NCI-H2171 treated with DMSO at 0.1 percent for 48 hours (cell line): ENCODE measurements at places on chromosomes 3 and 15.

- DNase-seq, result no peak
These were observed 10.1 kb downstream of the CLDND1 start for GRCh38 chr3:98512576-98512975.

DNA sequence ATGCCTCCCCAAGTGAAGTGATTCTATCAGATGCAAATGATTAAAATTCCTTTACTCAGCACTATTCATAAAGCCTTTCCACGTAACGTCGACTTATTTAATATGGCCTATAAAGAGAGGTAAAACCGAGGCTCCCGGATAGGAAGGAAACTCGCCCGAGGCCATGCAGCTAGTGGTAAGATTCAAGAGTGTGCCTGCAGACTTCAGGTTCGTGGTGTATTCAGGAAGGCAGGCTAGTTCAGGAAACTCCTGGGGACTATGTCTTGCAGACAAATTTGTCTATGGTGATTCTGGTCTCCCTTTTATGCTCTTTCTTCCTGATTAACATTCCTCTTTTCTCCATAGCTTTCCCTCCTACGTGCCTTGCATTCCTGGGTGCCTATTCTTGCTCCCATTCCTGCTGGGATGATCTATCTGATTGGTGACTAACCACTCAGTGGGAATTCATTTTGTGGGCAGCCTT, 150.7 kb downstream of the SST start:
- no peak for DNase-seq

DNA sequence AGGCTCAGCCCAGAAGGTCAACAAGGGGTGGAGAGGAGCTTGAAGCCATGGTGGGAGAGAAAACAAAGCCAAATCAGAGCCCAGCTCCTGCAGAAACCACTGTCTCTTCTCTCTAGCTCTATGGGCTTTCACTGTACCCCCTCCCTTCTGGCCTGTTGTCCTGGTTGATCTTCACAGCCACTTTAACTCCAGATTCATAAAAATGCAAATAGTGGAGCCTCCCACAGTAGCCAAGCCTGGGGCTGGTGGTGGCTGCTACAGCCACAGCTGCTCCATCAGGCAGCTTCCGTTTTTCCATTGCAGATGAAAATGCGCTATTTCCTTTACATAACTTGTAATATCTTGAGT, 20.7 kb upstream of the CAV3 start:
- no peak for DNase-seq

GRCh38 chr15:64755427-64755940, 19.9 kb downstream of the RBPMS2 start:
- no peak for DNase-seq

GRCh38 chr3:193253986-193254660, 13.1 kb downstream of the PLAAT1 start:
- peak; percentile 39 for DNase-seq

- DNase-seq, result no peak
These were observed 17.9 kb downstream of the PAK6 start for GRCh38 chr15:40256638-40257235.

DNA sequence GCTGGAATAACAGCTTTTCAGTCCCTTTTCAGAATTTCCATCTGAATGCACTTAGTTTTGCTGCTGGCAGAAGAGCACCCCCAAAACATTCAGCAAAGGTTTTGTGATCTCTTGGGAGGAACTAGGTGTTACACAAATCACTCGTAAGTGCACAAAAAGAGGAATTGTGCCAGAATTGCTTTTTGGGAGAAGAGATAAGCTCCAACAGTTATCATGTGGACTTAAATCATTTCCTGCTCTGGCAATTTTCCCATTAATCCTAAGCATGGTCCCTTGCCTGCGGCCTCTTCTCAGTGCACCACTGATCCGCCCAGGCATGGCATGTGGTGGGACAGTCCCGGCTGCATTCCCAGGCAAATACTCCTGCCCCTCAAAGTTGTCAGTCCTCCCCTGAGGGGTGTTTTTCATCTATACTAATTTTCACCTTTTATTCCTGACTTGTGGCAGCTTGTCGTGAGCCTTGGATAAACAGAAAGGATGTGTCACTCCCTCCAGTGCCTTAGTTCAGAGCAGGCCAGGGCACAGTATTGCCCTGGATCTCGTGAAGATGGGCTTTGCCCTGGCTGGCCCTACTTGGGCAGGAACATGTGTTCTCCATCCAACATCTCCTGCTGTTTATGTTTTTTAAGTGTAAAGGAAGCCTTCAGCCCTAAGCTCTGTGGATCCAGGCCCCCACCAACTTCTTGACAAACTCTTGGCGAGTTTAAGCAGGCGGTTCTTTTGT, 44.6 kb upstream of the VILL start:
- no peak for DNase-seq

- DNase-seq, result peak; percentile 60
These were observed 14.5 kb upstream of the RBSN start for GRCh38 chr3:15113471-15113870.

DNA sequence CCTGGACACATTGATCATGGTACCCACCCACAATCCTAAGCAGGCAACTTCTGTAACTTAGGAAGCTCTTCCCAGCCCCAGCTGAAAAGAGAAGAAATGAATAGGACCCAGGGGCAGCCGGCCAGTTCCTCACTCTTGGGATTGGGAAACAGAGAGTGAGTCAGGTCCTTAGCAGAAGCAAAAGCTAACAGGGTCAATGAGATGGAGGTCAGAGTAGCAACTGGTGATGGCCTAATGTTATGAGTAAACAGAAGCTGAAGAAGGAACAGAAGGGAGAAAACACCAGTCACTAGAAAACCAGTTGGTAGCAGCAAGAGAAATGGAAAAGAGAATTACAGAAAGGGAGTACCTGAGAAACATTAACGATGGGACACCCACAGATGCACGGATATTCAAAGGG, 20.0 kb downstream of the RIOX2 start:
- no peak for DNase-seq

- DNase-seq, result no peak
These were observed 404.6 kb upstream of the MCTP2 start for GRCh38 chr15:93826790-93827189.

- DNase-seq, result no peak
These were observed 40.3 kb downstream of the ICE2 start for GRCh38 chr15:60438646-60439045.

DNA sequence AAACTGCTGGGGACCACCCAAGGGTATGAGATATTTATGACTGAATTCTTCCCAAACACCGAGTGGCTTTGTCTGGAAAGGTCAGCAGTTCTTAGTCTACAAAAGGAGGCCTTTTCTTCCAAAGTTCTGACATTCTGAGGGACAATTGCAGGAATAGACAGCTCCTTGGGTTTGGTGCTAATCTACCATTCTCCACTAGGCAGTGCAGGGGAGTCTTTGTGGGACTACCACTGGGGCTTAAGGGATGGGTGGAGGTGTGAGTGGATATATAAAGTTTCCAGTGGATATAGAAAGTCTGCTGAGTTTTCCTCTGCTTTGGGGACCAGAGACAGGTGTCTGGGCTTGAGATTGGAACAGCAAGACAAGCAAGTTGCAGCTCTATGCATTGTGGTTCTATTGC, 62.7 kb downstream of the EXOG start:
- DNase-seq, result no peak

GRCh38 chr15:74506515-74506840, 34.5 kb upstream of the ARID3B start:
- no peak for DNase-seq

- DNase-seq, result no peak
These were observed 7.2 kb downstream of the FOXL2 start for GRCh38 chr3:138939561-138940241.

DNA sequence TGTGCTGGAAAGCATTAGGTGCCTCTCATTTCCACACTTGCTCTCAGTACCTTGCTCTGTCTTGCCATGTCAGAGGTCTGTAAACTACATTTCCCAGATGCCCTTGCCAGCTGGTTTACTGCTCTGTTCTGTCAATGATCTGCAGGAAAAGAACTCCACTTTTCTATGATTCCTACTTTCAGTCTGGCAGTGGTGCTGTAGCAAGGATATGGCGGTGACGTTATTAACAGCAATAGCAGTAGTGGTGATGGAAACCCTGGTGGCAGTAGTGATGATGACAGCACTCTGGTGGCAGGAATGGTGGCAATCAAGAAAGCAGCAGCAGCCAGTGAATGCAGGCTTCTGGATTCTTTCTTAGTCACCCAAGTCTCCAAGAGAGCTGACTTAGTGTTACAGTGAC, 665.2 kb downstream of the DIPK2A start:
- DNase-seq, result no peak

GRCh38 chr3:37219266-37219665, 44.9 kb upstream of the LRRFIP2 start:
- DNase-seq, result peak; percentile 88

DNA sequence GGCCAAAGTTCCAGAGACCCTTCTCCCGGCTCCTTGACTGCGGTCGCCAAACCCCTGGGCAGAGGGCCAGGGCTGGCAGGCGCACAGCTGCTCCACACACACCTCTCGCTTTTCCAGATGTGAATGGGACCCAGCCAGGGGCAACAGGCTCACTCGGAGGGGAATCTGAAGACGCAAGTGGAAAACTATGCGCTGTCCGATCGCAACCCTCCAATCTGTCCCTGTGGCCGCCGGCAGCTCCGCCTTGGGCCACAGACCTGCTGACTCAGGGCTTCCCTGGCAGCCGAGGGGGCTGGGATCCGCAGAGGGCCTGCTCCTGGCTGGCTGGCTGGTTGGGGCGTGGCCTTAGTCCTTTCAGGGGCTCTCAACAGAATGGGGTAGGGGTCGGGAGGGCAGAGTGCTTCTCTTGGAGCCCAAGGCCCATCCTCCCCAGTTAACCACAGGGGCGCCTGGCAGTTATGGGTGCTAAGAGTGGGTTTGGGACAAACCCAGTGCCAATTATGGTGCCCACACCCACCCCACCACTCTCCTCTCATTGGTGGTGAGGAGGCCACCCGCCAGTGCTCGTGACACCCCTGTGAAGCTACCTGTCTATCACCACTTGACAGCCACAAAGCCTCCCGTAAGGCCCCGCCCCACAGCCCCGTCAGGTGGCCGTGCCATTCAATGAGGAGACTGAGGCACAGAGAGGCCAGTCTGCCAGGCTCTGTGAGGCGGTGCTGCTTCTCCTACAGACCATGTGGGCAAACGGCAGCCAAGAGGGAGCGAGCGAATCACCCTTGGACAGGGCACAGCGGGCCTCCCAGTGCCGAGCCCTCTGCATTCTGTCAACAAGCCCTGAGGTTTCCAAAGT, 53.8 kb downstream of the IQSEC1 start:
- no peak for DNase-seq

GRCh38 chr3:112611752-112612515, 29.0 kb downstream of the CCDC80 start:
- no peak for DNase-seq

DNA sequence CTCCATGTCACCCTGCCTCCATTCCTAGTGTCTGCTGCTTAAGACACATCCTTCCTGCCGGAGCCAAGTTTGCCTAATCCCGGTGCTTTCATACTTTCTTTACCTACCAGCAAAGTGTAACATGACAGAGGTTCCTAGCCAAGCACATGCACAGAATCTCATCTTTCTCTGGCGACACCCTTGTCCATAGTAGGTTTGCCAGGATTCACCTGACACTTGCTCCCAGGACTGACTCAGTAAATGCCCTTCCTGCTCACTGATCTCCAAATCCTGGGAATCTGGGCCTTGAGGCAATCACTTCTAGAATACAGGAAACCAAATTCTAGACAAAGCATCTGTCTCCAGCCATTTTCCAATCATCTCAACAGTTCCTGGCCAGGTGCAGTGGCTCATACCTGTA, 10.2 kb upstream of the NR2E3 start:
- DNase-seq, result no peak

GRCh38 chr3:98326945-98327344, 26.7 kb upstream of the OR5K4 start:
- no peak for DNase-seq

- no peak for DNase-seq
These were observed 15.9 kb upstream of the MITF start for GRCh38 chr3:69723389-69723788.

GRCh38 chr15:65361708-65362459, 15.9 kb downstream of the IGDCC3 start:
- no peak for DNase-seq

DNA sequence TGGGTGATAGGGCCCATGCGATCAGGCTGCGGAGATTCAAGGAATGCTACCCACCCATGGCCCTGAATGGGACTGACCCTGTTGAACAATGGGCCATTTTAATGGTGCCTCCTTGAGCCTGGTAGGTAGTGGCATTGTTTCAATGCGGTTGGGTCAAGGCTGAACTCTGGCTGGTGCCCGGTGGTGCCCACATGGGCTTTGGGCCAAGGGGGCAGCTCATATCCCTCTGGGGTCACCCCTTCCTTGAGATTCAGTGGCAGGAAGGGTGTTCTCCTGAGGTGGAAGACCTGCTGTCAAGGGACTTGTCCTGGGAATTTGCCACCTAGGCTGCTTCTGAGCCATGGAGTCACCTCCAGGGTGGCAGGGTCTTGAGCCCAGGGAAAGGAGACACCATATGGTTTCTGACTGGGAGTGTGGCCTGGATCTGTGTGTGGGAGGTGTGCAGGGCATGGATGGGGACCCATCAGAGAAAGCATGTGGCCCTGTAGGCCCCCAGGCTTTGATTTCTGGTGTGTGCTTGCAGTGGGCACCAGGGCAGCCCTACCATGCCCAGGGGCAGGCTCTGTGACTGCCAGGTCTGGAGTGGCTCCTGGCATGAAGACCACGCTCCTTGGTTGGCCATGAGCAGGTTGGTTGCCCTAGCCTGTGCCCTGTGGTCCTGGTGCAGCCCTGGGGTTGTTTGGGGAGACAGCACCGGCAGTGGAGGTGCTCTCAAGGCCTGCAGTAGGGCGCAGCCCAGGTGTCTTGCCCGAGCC, 199.9 kb downstream of the UBE3A start:
- DNase-seq, result no peak

DNA sequence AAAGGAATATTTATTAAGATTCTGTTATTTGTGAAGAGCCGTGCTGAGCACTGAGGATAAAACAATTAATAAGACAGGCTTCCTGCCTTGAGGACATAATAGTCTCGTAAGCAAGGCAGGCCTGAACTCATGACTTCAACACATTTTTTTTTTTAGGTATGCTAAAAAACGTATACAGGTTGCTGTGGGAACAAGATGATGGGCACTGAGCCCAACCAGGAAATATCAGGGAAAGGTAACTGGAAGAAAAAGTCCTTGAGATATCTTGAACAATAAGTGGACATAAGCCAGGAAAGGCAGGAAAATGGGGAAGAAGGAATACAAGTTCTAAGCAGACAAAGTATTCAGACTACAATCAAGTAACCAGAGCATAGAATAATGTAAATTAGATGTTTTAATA, 26.1 kb downstream of the CERS3 start:
- no peak for DNase-seq
